ENCODE measurements at places on chromosomes 1 and 21. TPM values are rescaled to one million over a fixed set of nuclear protein-coding genes. Genes with fewer than 3 reads are reported as not detected.

DNA sequence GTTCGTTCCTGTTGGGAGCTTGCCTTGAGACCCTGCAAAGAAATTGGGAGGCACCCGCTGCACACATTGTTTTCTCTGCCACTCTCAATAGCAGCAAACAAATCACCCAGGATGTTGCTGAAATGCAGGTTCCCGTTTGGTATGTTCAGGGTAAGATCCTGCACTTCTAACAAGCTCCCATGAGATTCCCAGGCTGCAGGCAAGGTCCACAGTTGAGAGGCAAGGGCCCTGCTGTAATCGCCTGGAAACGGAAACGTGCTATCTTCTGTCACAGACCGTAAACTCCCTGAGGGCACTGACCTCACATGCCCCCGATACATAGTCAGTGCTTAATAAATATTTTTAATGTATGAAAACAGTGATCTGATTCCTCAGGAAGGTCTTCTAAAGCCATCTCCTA lies 37.8 kb downstream of the XCL1 start:
- no peak for DNase-seq

DNA sequence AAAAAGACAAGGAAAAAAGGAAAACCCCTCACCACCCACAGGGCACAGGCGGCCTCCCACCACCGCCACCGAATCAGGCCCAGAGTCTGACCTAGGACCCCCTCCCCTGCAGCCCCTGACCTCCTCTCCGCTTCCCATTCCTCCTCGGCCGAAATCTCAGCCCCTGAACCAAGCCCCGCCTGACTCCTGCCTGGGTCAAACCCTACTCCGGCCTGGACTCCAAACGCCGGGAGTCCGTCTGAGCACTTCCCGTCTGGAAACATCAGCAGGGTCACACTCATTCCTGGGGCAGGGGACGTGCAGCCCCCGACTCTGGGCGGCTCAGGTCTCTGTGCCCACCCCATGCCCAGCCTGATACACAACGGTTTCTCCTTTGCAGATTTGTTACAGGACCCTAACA lies 26.4 kb upstream of the SUMO3 start:
- DNase-seq = no peak

- DNase-seq = no peak
These were observed 24.6 kb downstream of the CR1L start for GRCh38 chr1:207669528-207670009.

DNA sequence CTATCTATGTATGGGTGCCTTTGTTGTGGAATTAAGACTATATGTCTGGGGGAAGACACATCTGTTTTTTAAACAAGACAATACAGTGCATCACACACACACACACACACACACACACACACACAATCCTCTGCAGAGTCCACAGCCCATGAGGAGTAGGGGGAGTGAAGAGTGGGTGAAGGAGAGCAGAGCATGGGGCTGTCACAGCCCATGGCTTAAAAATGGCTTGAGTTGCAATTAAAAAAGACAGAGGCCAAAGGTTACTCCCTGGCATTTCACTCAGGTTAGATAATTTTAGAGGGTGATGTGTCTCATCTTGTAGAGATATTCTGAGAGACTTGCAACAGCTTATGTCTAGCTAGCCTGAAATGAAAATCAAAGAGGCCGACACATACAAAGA lies 176.5 kb upstream of the PLXNA2 start:
- no peak for DNase-seq

DNA sequence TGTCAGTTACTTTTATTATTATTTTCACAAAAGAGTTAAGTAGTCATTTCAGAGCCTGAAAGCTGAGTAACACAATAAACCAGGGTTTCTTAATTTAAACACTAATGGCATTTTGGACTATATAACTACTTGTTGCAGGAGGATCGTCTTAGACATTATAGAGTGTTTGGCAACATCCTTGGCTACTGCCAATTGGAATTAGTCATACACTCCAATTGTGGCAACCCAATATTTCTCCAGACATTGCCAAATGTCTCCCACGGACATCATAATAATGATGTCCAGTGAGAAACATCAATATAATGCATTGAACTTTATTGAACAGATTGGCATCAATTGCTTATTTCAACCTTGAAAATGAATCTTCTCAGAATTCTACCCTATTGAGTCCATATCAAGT lies 441.9 kb upstream of the ADGRL4 start:
- DNase-seq = no peak

- DNase-seq = no peak
These were observed 78.4 kb upstream of the DIRAS3 start for GRCh38 chr1:68128820-68129219.

DNA sequence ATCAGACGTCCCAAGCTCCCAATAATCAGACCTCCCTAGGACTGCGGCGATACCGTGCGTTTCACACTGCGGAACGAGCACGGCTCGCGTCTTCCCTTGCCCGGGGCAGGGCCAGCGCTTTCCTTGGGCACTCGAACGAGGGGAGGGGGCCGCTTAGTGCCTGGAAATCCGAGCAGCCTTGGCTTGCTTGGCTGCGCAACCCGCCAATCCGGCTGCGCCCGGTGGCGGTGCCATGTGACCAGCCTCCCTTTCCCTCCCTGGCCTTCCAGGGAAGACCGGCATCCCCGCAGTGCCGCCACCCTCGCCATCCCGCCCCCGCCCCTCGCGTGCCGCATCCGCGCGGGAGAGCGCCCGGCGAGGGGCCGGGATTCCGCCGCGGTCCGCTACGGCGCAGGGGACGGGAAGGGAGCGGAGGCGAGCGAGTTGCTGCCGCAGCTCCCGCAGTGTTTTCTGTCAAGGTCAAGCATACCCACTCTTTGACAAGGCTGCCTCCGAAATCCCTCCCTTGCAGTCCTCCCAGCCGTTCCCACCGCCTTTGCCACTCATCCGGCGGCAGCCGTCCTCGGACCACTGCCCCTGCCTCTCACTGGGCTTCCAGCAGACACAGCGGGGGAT lies 8.3 kb upstream of the RNF19B start:
- no peak for DNase-seq

DNA sequence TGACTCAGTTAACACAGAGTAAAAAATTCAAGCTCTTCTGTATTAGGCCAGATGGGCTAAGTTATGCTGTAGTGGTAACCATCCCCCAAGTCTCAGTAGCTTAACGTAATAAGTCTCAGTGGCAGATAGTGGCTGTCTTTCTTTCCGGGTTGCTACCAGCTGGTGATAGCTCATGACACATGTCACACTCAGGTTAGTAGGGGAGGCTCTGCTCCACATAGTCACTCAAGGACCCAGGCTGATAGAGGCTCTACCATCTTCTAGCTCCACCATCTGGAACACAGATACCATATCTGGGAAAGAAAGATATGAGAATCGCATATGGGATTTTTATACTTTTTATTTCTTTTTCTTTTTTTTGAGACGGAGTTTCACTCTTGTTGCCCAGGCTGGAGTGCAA lies 16.2 kb upstream of the MEF2D start:
- DNase-seq = no peak

DNA sequence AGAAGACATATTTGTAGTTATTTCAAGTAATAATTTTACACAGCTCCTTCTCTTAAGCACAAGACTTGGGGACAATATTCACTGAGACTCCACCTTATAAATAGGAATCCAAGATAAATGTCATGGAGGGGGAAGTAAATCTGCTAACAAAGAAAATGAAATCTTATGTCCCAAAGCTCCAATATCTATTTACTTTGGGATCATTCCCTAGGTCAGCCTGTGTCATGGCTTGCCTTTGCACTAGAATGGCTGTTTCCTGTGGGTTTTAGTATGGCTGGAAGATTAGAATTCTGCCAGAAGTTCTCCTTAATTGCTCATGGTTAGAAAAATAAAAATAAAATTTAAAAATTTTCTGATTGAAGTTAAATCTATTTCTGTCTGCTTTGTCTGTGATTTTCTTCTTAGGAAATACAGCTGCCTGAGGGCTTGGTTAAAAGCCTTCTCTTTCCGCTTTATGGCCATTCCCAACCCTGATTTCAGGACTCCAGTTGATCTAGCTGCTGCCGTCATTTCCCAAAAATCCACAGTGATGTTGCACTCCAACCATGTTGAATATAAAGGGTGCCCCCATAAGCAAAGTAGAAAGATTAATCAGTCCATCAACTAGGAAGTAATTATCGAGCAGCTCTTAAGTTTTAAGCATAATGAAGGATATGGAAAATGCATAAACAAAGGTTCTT lies 326.4 kb upstream of the LYPLAL1 start:
- no peak for DNase-seq

- DNase-seq = no peak
These were observed 40.3 kb downstream of the BTG3 start for GRCh38 chr21:17572431-17572830.

- DNase-seq = no peak
These were observed 2.0 kb downstream of the ZNF687 start for GRCh38 chr1:151284013-151284577.

GRCh38 chr1:68221980-68222373 lies 10.3 kb downstream of the WLS start:
- peak; percentile 67 for DNase-seq

DNA sequence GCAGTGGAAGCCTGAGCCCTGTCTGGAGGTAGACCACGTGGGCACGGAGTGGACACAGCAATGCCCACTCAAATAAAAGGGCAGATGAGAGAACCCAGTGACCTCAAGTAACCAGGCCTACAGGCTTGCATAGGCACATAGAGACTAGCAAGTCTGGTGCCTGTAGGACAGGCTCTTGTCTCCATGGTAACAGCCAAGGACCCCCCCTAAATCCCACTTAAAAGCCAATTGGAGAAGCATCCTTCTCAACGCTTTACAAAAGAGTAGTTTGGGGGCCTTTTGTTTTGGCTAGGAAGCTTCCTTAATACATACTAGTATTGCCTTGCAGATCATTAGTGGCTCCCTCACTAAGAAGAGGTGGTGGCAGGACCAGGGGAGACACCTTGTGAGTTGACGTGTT lies 63.9 kb downstream of the VWA5B1 start:
- DNase-seq = no peak

GRCh38 chr1:95916616-95917015 lies 682.6 kb downstream of the RWDD3 start:
- no peak for DNase-seq

DNA sequence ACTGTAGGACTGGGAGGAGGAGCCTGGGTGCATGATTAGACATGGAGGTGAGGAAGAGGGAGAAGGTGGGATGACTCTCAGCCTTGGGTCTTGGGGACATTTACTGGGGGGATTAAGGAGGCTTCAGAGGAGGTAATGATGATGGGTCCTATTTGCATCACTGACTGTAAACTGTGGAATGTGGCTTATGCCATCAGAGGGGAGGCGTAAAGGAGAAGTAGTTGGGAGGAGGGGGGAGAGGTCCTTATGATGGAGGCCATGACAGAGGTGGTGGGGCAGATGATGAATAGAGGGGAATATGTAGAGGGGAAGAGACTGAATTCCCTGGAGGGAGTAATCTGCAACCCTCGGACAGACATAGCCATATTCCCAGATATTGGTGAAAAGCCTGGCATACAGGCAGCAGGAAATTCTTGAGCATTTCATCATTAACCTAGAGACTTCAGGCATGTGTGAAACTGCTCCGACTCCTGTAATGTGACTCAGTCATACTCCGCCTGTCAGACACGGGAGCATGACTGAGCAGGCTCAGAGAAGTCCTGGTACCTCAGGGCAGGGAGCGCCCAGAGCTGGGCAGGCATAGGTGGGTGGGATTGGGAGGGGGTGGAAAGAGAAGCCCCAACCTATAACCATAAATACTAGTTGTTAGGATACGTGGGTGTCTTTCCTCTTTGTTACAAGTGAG lies 8.0 kb upstream of the LCE5A start:
- DNase-seq = peak; percentile 58

GRCh38 chr1:186865857-186866256 lies 37.1 kb downstream of the PLA2G4A start:
- DNase-seq = no peak

GRCh38 chr1:11109047-11109760 lies 9.5 kb upstream of the EXOSC10 start:
- DNase-seq = no peak

GRCh38 chr1:156785458-156785857 lies 18.1 kb downstream of the PRCC start:
- no peak for DNase-seq

DNA sequence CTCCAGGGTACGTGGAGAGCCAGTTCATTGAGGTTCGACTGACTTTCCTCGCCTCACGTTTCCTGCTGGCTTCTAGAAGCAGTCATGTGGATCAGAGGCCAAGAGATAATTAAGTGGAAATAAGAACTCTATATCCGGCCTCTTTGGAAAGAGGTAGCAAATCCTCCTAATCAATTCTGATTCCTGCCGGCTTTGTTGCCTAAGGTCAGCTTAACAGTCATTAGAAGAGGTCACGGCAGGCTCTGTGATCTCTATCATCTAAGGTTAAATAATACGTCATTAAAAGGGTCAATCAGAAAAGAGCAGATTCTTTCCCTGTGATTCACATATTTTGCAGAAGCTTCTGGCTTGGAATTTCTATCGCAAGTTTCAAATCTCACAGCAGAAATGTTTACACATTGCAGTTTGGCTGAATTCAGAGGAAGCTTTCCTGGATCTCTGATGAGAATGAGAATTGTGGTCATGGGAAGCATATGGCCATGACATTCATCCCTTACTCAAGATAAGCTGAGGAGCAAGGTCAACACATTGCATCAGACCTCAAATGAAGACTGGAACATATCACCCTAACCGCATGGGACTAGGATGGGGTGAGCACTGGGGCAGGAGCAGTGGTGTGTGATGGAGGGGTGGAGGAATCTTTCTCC lies 189.4 kb downstream of the PBX1 start:
- peak; percentile 87 for DNase-seq

GRCh38 chr1:156838972-156839371 lies 19.9 kb downstream of the INSRR start:
- no peak for DNase-seq

DNA sequence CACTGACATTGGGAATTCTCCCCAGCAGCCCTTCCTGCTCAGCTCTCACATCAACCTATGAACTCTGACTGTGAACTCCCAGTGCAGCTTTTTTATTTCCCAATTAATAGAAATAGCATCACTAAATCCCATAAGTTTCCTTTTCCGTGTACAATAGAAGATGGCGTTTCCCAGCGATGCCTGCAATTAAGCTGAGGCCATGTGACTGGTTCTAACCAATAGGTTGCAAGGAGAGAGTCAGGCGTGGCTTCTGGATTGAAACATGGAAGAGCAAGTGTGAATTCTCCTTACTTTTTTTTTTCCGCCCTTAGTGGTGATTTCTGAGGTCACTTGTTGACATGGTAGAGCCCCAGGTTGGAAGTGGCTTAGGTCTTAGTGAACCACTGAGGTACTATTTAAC lies 59.0 kb upstream of the IGSF5 start:
- DNase-seq = no peak

DNA sequence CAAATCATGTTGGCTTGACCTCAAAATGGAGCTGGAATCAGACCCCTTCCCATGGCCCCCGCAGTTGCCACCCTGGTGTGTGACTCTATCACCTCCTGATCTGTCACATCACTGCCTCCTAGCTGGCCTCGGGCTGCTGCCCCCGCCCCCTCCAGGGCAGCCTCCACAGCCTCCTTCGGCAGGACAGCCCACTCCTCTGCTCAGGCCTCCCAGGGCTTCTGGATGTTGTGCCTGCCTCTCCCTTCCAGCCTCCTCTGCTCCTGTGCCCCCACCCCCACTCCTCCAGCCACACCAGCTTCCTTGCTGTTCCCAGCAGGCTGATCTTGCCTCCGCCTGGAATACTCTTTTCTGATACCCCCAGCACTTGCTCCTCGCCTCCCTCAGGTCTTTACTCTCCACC lies 134.4 kb upstream of the EDN2 start:
- DNase-seq = no peak

- DNase-seq = no peak
These were observed 39.5 kb upstream of the USP1 start for GRCh38 chr1:62397301-62397700.

Gene UBL4B
- total RNA-seq = 1.8 TPM

Gene FCRL1
- not detected for total RNA-seq

Gene HENMT1
- 0.48 TPM for total RNA-seq

Gene RGS7
- total RNA-seq = 2.1 TPM

Gene LCE2C
- not detected for total RNA-seq

Gene WDR4
- 18.5 TPM for total RNA-seq

Gene FAM72A
- 5.3 TPM for total RNA-seq

Gene KAZN
- total RNA-seq = 21.0 TPM

Gene CASZ1
- total RNA-seq = 0.14 TPM
